Left cardiac atrium (tissue), 4 donors: ENCODE measurements at places on chromosomes 11 and 22. TPM values are rescaled to one million over a fixed set of nuclear protein-coding genes. Genes with fewer than 3 reads are reported as not detected.

GRCh38 chr22:24247564-24248344 lies 2.9 kb upstream of the GGT5 start:
- peak; percentile 95 for DNase-seq

GRCh38 chr11:574632-575312 lies 1.5 kb upstream of the PHRF1 start:
- no peak for DNase-seq

MRGPRX4 gene
- not detected for total RNA-seq

- DNase-seq, result no peak
Observed at GRCh38 chr22:40396882-40397281, 26.5 kb downstream of the SGSM3 start.

- peak; percentile 73 for DNase-seq
Observed at GRCh38 chr11:12182676-12183541, 72.5 kb downstream of the MICAL2 start.

DNA sequence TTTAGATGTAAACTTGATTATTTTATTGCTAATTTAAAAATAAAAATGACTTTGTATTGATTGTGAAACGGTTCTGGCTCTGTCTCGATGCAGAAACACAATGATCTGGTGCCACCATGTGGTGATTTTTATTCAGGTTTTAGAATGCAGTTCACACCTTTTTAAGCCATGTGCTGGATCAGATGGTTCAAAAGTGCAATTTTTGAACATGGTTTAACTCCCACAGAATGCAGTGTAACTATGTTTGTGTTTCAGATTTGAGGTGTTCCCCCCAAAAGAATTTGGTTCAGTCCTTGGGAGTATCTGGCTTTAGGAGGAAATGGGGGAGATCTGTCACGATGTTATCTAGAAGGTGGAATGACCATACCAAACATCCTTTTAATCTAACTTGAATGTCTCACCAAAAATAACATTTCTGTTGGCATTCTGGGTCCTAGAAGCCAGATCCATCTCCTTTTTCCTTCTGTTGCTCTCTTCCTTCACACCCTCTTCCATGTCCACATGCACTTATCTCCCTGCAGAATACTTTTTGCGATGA lies 7.9 kb downstream of the MRPL16 start:
- DNase-seq, result no peak

DNA sequence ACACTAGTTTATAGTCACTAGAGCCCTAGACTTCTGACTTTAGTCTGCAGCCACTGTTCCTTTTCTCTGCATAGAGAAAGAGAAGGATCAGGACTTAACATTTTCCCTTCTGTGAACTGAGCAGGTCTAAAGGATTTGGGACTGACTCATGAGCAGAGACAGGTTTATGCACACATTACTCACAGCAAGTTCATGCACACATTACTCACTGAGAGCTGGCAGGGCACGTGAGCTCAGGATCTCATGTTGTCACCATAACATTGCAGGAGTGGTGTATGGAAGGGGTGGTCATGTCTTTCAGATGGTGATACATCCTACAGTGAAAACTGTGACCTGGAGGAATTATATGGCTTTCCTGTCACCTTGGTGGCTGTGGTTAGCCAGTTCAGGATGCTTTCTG lies 56.4 kb downstream of the CEP164 start:
- DNase-seq, result no peak

TUB gene
- 11.6 TPM for total RNA-seq

- no peak for DNase-seq
Observed at GRCh38 chr22:46842606-46843005, 80.2 kb downstream of the TBC1D22A start.

IGLL1 gene
- total RNA-seq, result not detected

FAT3 gene
- total RNA-seq, result 0.92 TPM

GRCh38 chr22:49545606-49546005 lies 282.1 kb downstream of the BRD1 start:
- no peak for DNase-seq

DNA sequence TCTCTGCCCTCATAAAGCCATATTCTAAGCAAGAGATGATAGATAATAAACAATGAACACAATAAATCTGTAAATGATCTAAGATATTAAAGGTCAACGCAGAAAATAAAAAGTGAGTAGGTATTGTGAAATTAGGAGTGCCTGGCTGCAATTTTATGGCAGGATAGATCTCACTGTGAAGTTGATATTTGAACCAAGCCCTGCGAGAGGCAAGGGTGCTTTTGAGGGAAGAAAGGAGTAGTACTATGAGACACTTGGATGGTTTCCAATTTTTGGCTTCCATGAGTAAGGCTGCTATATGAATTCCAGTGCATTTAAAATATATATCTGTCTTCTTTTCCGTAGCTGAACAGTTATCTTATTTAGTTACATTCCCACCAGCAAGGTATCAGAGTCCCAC lies 720.0 kb upstream of the CNTN5 start:
- no peak for DNase-seq

UBQLN3 gene
- 0.13 TPM for total RNA-seq

DEUP1 gene
- total RNA-seq, result not detected

- DNase-seq, result no peak
Observed at GRCh38 chr11:6127881-6128280, 20.4 kb downstream of the OR56B4 start.
